ENCODE measurements at places on chromosomes 4 and X. TPM values are rescaled to one million over a fixed set of nuclear protein-coding genes. Genes with fewer than 3 reads are reported as not detected.

Gene BEX2
- total RNA-seq, result 14.3 TPM

Gene TMSB15C
- total RNA-seq, result 3.3 TPM

Gene MTMR8
- 0.27 TPM for total RNA-seq

Gene CT55
- not detected for total RNA-seq

Gene CXorf49
- not detected for total RNA-seq

Gene FOXP3
- total RNA-seq, result not detected

Gene PNCK
- total RNA-seq, result 0.33 TPM

Gene NSG1
- total RNA-seq, result 2.7 TPM

All from fibroblast of the aortic adventitia (primary cell).